Activated naive CD4-positive, alpha-beta T cell treated with anti-CD3 and anti-CD28 coated beads, Interleukin-2, amount 50 U/mL, for 16 hours (primary cell): ENCODE measurements at places on chromosomes 13 and 19.

DNA sequence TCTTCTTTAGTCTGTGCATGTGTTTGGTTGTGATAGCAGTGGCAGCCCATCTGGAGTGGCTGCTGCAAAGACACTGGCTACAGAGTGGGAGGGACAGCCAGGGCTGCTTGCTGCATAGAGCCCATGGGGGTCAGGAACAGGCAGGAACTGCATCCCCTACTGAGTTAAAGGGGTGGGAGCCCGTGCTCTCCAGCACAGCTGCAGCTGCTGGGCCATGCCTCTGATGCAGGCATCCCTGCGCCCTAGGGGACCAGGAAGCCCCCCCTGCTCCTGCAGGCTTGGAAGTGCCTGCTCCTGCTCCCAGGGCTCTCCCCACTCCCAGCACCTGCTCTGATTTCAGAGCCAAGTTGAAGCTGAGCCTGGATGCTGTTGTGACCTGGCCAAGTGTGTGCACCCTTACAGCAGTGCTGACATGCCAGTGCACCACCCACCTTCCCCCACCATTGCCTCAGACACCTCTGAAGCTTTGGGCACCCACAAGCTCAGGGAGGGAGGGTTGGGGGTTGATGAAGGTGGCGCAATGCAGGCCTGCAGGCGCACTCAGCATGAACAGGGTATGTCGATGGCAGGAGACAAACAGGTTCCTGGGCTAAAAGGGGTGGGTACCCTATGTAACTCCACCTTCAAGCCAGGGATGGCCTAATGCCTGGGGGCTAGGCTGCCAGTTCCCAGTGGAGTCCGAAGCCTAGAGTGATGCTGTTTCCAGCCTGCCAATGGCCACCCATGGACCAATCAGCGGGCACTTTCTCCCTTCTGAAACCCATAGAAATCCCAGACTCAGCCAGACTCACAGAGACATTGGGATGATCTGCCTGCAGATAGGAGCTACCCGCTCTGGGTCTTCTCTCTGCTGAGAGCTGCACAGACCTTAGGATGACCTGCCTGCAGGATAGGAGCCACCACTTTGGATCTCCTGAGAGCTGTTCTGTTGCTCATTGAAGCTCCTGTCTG, 919.9 kb upstream of the MIR17HG start:
- DNase-seq: no peak

- no peak for DNase-seq
These were observed 6.9 kb downstream of the PIBF1 start for GRCh38 chr13:72788831-72789230.

DNA sequence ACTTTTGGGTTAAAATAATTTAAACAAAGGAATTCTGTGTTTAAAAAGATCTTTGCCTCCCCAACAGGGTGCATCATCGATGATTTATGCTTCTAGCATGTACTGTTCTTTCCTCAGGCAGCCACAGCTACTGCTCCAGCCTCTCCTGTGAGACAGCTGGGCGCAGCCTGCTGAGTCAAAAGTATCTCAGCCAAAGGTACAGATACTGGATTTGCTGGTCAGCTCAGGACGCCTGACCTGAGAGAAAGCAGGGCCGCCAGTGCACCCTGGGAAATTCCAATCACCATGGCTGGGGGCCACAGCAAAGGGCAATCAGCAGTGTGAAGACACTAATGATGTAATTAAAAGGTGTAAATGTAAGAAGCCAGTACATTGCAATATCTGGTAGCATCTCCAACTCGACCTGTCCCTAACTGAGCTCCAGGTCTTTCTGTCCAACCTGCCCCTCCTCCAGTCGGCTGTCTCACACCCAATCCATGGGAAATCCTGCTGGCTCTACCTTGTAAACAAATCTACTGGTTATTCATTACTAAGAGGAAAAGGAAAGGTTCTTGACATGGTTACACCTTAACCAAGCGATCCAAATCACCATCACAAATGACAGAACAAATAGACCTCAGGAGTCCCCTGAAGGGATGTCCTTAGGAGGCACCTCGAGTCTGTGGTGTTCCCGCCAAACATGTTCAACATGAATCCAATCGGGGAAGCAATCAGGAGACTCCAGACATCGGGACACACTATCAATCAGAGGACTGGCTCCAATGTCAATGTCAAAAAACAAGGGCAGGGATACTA, 7.3 kb downstream of the OPA3 start:
- no peak for DNase-seq

- DNase-seq: no peak
These were observed 663.8 kb upstream of the MIR17HG start for GRCh38 chr13:90683711-90684131.

GRCh38 chr13:67052550-67053490, 177.3 kb downstream of the PCDH9 start:
- no peak for DNase-seq

GRCh38 chr19:9620842-9621155, 233 bp downstream of the ZNF561 start:
- no peak for DNase-seq

GRCh38 chr13:26968431-26969341, 202.9 kb downstream of the USP12 start:
- no peak for DNase-seq

- no peak for DNase-seq
These were observed 39.1 kb upstream of the ANKRD10 start for GRCh38 chr13:110953833-110954532.
